ENCODE measurements at places on chromosomes 3 and 15.
A peak's percentile ranks its signal among the peaks of the same experiment; 100 is the strongest.

DNA sequence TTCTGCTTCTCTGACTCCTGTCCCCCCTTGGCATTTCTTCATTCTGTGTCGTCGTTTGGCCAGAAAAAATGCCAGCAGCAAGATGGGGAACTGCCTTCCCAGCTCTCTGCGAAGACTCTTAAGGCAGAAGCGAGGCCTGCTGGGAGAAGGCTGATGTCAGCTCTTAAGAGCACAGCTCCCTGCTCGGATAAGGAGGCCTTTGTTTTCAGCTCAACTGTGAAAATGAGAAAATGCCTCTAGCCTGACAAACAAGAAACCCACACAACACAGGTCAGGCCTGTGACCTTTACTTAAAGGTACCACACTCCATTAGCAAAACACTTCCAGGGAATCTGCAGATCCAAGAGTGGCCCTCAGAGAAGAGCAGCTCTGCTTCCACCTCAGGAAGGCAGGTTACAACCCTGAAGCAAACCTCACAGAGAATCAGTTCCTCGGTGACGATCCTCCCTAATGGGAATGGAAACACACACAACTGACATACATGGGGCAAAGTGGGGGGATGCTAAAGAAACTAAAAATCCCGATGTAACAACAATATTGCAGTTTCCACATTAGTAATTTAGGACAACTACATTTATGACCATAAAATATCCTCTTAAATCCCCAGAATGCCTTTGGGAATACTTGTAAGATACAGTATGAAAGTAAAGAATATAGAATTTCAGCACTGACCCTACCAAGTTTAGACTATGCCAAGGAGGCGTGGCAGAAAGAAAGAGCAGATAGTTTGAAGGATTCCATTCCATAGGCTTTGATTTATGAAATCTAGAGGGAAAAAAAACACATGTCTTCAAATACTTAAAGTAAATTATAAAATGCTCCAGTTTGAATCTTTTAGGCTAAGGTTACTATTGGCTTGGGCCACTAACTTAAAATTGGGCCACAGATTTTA lies 52.1 kb downstream of the VGLL4 start:
- DNase-seq, result peak; percentile 30

GRCh38 chr3:37852771-37853170 lies 8.9 kb upstream of the CTDSPL start:
- no peak for DNase-seq

- DNase-seq, result no peak
Measured at GRCh38 chr3:120726791-120727190, 15.5 kb downstream of the RABL3 start.

GRCh38 chr3:111594781-111595180 lies 365 bp downstream of the ZBED2 start:
- DNase-seq, result no peak

DNA sequence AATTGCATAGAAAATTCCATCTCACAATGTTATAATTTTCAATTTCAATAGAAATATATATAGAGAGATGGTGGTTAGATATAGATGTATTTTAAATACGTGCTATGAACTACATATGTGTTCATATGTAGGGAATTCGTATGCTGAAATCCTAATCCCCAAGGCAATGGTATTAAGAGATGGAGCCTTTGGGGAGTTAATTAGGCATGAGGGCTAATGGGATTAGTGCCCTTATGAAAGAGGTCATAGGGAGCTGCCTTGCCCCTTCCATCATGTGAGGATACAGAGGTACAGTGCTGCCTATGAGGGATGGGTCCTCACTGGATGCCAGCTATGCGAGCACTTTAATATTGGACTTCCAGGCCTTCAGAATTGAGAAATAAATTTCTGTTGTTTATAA lies 79.6 kb upstream of the CCDC54 start:
- no peak for DNase-seq

DNA sequence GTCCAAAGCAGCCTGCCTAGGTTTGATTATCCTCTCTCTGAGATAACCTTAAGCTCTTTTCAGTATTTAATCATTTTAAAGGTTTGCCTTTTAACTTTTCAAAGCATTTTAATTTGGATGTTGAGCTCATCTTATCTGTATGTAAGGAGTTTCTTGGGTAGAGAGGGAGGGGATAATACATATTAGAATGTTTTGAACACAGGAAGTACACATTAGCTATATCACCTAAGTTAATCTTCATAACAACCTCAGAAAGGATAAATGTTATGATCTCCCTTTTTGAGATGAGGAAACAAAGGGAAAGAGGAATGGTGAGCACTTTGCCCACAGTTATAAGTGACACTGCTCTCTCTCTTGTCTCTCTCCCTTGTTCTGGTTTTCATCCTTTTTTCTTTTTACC lies 2.2 kb upstream of the CD47 start:
- DNase-seq, result no peak

DNA sequence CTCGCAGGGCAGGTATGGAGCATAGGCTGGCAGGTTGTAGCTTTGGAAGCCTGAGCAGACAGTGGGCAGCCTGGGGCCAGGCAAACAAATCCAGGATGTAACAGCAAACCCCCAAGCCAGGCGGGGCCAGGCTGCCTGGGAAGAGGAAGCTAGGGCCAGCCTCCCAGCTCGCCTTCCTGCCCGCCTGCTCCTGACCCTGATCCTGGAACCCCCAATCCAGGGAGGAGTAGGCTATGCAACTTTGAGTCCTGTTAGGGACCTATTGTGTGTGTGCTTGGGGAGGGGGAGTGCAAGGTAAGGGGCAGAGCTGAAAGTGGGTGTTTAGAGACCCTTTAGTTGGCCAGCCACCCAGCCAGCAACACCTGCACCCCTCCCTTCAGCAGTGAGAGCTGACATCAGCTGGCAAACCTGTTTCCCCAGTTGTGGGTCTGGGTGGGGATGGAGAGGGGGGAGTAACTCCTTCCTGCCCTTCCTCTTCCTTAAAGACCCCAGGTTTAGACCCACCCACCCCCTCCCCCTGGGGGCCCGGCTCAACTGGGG lies 2.5 kb downstream of the NBEAL2 start:
- DNase-seq, result no peak

DNA sequence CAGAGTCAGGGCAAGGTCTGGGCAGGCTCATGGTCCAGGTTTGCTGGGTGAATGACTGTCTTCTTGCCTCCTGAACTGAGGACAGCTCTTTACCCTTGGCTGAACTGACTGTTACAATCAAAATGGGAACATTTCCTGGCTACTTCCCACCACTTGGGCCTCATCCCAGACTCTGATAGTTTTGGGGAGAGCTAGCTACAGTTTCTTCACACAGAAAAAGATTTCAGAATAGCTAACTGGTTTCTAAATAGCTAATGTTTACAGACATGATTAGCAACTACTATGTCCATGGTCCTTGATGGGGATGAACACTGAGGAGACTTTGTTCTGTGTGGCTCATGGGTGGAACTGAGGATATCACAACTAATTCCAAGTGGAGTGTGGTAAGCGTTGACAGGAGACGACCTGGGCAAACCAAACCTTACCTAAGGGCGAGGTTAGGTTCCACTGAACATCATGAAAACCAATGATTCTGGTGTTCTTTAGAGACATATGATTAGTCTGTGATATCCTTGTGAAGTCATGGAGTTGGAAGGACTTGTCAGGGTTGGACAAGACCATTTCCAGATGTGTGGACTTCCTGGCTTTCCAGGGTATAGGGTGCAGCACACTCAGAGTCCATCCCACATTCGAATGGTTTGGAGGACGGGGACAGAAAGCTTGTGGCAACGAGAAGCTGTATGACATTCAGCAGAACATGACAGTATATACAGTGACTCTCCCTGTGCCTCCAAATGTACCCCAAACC lies 7.3 kb downstream of the ALPK3 start:
- no peak for DNase-seq

- DNase-seq, result no peak
Measured at GRCh38 chr3:189419683-189420082, 211.5 kb upstream of the TP63 start.

DNA sequence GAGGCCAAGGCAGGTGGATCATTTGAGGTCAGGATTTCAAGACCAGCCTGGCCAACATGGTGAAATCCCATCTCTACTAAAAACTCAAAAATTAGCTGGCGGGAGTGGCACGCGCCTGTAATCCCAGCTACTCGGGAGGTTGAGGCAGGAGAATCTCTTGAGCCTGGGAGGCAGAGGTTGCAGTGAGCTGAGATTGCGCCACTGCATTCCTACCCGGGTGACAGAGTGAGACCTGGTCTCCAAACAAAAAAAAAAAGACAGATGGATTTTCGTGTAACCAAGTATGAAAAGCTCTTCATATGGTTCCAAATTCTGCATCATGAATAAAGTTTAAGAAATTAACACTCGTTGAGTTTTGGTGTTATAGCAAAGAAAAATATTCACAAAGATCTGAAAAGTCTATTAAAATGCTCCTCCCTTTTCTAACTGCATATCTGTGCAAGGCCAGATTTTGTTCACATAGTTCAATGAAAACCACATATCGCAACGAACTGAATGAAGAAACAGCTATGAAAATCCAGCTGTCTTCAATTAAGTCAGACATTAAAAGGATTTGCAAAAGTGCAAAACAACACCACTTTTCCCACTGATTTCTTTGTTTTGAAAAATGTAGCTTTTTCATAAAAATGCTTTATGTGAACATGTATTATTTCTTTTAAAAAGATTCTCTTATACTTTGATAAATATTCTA lies 23.8 kb upstream of the FBLN2 start:
- no peak for DNase-seq

DNA sequence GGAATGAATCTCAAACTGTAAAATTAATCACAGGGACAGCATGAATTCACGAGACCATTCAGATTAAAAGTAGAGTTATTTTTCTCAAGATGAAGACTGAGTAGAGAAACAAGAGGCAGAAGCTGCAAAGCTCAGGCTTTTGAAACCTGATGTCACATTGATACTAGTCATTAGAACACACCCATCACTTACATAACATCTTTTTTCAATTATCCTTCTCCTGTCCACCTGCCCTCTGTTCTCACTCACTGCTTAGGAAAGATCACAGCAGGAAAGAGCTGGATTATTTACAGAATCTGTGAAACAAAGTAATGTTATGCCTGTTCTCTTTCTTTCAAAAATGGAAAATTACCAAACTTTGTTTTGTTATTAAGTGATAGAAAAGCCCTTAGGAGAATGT lies 72.0 kb upstream of the CDAN1 start:
- DNase-seq, result no peak

DNA sequence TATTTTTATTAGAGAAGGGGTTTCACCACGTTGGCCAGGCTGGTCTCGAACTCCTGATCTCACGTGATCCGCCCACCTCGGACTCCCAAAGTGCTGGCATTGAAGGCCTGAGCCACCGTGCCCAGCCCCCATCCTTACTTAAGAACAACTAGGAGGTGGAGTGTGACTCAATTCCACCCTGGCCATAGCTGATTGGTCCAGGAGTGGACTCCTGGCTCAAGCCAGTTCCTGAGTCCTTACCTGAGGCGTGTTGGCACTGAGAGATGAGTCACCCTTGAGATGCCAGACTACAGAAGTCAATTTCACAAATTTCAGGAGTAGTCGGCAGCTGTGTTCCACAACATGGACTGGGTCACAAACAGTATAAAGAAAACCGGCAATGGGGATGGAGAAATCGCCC lies 124.2 kb downstream of the SHQ1 start:
- DNase-seq, result no peak

GRCh38 chr15:83716605-83717004 lies 62.7 kb downstream of the ADAMTSL3 start:
- no peak for DNase-seq

- no peak for DNase-seq
Measured at GRCh38 chr3:181488536-181488935, 223.2 kb upstream of the SOX2 start.

DNA sequence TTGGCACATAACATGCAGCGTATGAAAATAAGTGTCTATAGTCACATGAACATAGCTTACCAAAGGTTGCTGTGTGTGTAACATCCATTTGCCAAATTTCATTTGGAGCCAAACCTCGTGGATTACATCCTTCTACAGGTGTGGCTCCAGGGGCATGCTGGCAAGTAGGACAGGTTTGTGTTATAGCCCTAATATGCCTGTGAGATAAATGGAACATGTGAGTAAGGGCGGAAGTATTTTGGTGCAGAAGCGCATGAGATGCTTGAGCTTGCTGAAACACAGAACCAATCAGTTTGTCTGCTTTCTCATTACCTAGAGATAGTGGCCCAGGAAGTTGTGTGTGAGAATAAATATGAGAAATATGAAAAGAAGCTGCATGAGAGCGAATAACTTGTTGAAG lies 21.8 kb upstream of the XCR1 start:
- no peak for DNase-seq

DNA sequence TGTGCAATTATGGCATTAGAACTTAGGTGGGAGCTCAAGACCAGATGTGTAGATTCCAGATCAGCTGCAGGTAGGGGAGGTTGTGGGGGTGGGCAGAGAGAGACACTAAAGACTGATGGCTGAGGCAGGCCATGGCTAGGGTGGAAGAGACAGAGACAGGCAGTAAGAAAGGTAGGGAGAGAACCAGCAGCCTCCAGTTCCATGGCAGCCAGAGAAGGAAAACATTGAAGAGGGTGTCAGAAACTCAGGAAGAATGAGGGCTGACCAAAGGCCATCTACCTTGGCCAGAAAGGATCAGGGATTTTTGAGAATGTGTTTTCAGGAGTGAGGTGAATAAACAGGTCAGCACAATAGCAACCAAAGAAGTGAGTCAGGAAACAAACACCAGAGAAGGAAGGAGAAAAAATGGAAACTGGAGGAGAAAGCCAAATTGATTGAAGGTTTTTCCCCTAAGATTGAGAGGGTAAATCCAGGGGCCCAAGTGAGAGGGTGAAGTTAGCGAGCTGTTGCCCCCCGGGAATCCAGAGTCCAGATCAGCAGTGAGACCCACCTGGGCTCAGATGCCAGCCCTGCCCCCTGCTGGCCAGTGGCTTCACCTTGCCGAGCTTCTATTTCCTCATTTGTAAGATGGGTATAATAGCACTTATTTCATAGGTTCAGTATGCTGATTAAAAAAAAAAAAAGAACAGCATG lies 41.0 kb downstream of the ABHD2 start:
- DNase-seq, result no peak

DNA sequence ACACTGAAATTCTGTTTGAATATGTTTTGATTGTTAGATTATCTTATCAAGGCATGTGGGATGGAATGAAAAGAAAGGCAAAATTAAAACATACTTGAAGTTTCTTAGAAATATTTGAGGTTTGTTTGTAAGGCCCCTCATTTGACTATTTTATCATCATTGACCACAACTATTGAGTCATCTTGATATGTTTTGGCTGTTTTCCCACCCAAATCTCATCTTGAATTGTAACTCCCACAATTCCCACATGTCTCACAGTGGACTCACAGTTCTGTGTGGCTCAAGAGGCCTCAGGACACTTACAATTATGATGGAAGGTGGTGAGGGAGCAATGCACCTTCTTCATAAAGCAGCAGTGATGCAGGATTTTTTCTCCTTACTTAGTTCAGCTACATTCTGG lies 917.1 kb downstream of the PLOD2 start:
- no peak for DNase-seq

GRCh38 chr15:71114066-71114680 lies 1.1 kb upstream of the THSD4 start:
- no peak for DNase-seq

GRCh38 chr15:29225534-29226234 lies 43.9 kb downstream of the NSMCE3 start:
- no peak for DNase-seq

DNA sequence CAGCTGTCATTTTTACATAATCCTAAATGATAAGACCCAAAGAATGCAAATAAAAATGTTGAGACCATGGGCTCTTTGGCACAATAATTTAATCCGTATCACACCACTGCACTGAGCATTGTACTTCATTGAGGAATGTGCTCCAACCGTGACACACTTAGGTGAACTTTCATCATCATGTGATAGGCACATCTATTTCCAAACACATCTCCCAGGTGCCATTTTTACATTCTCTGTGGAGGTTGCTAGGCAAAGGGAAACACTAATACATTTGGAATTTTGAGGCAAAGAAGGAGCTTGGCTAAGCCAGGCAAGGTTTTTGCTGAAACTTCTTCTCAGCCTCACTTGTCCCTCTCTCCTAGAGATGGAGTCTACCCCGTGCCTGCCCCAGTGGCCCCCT lies 68.7 kb downstream of the LRTM1 start:
- DNase-seq, result no peak
